NCI-H1048 (cell line): ENCODE measurements at places on chromosomes 3 and 15.

DNA sequence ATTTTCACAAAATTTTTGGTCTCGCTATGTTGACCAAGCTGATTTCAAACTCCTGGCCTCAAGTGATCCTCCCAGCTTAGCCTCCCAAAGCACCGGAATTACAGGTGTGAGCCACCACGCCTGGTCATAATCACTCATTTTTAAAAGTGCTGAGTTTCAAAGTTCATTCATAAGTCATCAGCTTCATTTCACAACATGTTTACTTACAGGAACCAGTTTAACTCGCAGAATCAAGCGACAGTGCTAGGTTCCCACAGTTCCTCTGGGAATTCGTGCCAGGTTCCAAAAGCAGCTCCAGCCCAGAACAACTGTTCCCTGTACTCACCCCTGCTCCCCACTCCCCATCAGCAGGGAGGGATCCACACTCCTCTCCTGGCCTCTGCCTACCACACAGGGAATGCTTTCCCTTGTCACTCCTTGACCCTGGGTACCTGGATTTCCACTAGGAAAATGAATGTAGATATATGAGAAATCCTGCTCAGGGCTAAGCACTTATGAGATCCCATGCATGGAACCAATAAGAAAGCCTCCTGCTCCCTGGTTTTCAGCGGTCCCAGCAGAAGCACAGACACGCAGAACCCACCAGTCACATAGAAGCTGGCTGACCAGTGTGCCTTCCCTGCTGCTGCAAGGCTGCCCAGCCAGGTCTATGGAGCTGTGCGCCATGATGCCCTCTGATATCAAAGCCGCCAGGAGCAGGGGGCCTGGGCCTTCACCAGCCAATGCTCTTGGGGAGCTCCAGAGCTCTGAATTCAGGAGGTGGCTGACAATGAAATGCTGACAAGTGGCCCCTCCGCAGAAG is 72.3 kb downstream of the ITGB5 start:
- no peak for DNase-seq

- DNase-seq: no peak
Measured at GRCh38 chr15:68739390-68740080, 81.2 kb downstream of the ANP32A start.

- no peak for DNase-seq
Measured at GRCh38 chr15:53811530-53811929, 52.1 kb upstream of the WDR72 start.

DNA sequence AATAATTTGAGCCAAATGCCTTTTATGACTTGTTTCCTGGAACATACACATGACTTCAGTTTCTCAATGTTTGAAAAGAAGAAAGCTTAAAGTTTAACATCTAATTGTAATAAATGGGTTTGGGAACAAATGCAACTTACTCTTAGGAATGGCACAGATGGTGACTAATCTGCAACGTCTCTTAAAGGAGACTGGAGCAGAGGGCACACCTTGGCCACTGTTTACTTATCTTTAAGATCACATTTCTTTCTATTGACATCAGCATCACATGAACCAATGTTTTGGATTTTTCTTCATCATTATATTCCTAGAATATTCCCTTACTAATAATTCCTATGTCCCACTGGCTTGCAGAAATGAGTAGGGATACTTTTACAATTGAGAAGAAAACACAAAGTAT is 229.5 kb downstream of the CHL1 start:
- no peak for DNase-seq

DNA sequence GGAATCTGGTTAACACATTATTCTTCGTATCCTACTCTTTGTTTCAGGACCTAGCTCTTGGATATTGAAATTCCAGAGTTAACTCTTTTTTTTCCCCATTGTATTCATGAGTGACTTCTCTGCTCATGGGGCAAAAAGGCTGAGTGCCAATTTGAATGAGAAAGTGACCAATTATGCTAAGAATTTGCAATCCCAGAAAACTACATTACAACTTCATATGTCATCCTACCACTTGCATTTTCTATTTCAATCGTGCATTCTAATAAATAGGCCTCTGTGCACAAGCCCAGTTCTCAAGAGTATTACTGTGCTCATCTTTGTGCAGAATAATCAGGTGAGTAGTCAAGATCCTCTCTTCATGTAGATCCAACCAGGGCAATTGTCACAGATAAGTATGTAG is 537.8 kb downstream of the OTOL1 start:
- no peak for DNase-seq

DNA sequence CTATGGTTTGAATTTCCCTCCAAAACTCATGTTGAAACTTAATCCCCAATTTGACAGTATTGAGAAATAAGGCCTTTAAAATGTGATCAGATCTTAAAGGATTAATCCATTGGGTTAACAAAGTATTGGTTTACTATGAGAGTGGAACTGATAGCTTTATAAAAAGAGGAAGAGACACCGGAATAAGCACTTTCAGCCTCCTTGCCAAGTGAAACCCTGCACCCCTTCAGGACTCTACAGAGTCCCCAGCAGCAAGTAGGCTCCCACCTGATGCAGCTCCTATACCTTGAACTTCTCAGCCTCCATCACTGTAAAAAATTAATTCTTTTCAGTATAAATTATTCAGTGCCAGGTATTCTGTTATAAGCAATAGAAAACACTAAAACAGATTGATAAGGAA is 348.3 kb downstream of the CGGBP1 start:
- no peak for DNase-seq

DNA sequence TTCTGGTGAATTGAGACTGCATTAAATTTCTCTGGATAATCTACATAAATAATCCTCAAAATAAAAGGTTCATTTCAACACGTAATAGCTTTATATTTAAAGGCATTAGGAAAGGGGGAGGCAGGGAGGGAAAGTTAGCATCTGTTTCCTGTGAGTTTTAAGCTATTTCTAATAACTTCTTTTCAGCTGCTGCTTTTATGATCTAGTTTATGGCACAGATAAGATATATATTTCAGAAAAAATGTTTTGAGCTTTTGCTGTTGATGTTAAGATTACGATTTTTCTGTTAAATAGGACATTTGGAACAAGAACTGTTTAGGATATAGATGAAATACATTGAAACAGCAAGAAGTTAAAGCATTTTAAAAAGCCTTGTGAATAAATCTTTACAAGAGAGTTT is 30.0 kb downstream of the UBE2E1 start:
- no peak for DNase-seq

GRCh38 chr3:10238345-10239183 is 9.7 kb upstream of the TATDN2 start:
- DNase-seq: no peak

GRCh38 chr3:105526360-105527111 is 159.8 kb downstream of the ALCAM start:
- peak; percentile 60 for DNase-seq

DNA sequence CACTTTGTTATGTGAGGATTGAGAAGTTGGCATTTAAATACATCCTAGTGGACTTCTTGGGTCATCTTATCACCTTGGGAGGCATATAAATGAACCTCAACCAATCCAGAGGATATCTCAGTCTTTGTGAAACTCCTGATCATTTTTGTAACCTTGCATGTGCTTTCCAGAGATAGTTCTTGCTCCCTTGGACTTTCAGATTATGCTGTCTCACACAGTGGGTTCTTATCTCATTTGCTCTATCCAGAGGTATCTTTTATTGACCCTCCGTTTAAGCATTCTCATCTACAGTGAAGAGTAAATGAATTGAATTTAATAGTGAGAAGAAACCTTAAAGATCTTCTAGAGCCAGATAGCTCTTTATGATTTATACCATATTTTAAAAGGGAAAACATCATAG is 10.4 kb downstream of the ARMC8 start:
- DNase-seq: no peak

DNA sequence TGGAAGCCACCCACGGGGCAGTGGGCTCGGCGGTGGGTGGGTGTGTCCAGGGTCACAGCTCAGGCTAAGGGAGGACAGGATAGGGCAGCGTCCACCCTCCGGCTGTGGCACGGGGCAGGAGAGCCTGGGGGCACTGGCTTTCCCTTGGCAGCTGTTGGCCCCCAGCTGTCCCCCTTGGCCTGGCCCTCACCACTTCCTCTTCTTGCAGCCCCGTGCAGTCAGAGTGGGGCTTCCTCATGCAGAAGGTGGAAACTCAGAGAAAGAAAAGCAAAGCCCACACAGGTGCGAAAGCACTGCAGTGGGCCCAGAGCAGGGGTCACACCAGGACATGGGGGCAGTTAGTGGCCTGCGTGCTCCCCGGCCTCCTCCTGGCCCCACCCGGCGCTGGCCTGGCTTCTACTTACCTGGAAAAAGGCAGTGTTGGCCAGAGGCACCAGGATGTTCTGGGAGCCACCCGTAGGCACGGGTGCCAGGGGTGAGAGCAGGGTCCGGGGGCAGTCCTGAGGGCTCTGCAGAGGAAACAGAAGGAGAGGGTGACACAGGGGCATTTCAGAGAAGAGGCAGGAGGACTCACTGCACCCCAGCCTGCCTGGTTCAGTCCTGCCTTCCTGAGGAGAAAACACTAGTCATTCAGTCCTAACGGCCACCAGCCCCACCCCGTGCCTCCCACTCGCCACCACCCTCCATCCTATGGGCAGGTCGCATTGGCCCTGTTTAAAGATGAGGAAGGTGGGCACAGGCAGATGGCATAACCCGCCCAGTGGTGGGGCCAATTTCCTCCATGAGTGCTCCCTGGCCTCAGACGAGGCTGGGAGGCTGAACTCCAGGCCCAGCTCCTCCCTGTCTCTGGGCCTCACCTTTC is 28.3 kb downstream of the PLXND1 start:
- DNase-seq: no peak

- DNase-seq: no peak
Measured at GRCh38 chr3:67529915-67530314, 124.5 kb downstream of the SUCLG2 start.

DNA sequence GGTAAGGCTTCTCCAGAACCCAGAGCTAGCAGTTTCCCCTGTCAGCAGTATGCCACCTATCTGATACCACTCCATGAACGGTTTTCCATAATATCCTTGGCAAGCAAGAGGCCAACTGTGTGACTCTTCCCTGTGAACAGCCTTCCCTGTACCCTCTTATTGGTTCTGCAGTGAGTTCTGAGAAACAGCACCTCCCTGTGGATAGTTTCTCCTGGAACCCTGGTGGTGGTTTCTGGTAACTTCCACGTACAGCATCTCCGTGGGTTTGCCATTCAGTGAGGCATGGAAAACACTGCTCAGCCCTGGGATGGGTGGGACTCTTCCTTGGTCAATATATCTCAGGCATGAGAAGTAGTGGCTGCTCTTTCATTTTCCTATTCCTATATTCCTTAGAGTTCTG is 19.4 kb upstream of the SERPINI2 start:
- DNase-seq: no peak

DNA sequence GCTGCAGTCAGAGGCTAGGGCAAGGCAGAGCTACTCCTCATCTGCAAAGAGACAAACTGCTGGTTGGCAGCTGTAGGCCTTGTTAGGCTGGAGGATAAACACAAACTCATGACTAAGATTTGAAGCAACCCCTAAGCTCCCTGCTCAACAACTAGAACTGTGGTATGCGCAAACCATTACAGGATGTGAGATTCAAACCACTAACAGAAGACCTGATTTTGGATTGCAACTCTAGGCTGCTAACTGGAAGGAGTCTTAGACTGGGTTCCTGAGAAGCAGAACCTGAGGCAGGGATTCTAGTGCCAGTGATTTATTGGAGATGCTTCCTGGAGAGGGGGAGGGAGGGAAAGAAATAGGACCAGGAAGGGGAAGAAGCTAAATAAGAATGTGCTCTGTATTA is 22.5 kb downstream of the CCR4 start:
- DNase-seq: no peak

GRCh38 chr3:39260318-39260717 is 19.5 kb downstream of the CX3CR1 start:
- DNase-seq: no peak

- no peak for DNase-seq
Measured at GRCh38 chr3:47542471-47543173, 29.1 kb upstream of the ELP6 start.

GRCh38 chr15:27495963-27496459 is 525.0 kb downstream of the GABRG3 start:
- DNase-seq: no peak

GRCh38 chr3:110598847-110599490 is 472.6 kb upstream of the NECTIN3 start:
- no peak for DNase-seq

GRCh38 chr3:183252973-183253527 is at the start of gene B3GNT5:
TSS of gene B3GNT5 (plus strand) at chr3:183253253. CDS start at chr3:183269799, 16,546 bp downstream.
- DNase-seq: peak; percentile 66

DNA sequence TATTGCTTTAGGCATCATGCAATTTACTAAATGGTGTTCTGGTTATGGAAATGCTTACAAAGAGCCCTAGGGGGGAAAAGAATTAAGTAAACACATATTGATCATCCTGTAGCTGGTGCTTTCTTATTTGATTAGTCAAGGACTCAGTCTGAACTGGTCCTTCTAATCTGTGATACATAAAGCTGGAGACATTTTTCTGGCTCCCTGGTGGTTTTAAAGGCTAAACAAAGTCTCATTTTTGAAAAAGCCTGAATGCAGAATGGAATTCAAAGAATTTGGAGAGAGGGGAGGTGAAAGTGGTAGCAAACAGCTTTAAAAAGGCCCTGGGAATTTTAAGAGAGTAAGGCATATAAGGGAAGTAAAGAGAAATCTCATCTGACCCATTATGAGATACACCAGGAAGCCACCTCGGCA is 149.7 kb downstream of the RBMS3 start:
- DNase-seq: no peak

- DNase-seq: no peak
Measured at GRCh38 chr3:129703913-129704312, 97.4 kb upstream of the PLXND1 start.

DNA sequence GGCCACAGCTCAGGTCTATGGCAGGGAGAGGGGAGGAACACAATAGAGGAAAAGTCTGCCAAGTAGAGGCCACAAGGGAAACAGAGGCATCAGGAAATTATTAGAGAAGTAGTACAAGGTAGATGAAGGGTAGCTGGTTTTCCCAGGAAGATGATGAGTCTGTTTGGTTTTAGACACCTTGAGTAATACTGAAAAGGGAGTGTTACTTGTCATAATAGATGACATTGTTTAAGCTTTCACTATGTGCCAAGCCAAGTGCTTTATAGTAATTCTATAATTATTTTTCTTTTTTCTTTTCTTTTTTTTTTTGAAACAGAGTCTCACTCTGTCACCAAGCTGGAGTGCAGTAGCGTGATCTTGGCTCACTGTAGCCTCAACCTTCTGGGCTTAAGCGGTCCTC is 13.7 kb downstream of the PXK start:
- DNase-seq: no peak

- no peak for DNase-seq
Measured at GRCh38 chr3:115930922-115931321, 307.6 kb downstream of the GAP43 start.

- DNase-seq: no peak
Measured at GRCh38 chr3:156558389-156558788, 3.5 kb upstream of the SSR3 start.
